ENCODE measurements at places on chromosomes 2 and 18.

- DNase-seq = no peak
Measured at GRCh38 chr2:60351321-60351720, 202.1 kb downstream of the BCL11A start.

- DNase-seq = no peak
Measured at GRCh38 chr2:138602166-138602460, 100.5 kb downstream of the SPOPL start.

DNA sequence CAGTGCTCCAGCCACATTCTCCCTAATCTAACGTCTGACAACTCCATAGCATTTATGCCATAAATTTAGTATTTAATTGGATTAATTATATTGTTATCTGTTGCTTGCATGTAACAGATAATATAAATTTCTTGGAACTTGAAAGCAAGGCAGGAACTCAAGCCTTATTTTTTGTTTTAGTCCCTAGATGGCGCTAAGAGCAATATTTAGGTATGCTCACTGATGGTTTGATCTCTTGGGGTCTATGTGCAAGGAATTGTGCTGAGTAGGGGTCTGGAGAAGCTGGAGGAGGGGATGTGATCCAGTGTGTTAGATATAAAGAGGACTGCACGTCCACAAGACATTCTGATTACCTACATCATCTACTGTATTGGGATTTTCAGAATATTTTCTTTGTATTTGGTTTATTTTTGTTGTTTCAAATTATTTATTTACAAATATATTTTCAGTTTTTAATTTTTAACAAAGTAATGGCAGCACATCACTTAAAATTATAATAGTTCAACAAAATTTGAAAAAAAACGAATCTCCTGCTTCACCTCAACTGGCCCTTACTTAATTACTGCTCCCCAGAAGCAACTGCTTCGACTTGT, 32.8 kb downstream of the KATNAL2 start:
- DNase-seq = peak; percentile 41

- DNase-seq = peak; percentile 48
Measured at GRCh38 chr2:110732422-110733413, at the start of gene ACOXL. TSS of gene ACOXL (plus strand) at chr2:110732573. CDS start at chr2:110768390, 35,817 bp downstream.

DNA sequence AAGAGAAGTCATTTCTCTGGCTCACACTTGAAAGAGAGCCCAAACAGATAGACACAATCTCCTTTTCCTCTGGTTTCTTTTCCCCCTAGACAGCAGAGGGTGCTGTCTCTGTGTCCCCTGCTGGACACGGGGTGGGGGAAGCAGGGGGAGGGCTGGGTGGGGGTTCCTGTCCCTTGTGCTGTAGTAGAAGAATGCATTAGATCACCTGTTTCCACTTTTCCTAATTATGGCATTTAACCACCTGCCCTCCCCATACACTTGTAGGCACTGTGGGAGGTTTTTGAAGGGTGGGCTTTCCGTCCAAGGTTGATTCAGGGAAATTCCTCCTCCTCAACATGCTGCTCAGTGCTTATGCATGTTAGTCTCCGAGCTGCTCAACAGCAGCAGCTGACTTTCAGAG, 206.2 kb upstream of the EPAS1 start:
- DNase-seq = no peak

DNA sequence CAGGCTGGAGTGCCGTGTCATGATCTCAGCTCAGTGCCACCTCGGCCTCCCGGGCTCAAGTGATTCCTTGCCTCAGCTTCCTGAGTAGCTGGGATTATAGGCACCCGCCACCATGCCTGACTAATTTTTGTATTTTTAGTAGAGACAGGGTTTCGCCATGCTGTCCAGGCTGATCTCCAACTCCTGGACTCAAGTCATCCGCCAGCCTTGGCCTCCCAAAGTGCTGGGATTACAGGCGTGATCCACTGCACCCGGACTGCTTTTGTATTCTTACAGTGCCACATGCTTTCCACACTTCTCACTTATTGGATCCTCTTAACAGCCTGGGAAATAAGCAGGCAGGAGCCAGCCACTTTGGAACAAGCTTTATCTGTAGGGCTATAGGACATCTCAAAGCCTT, 25.3 kb upstream of the BCL2L11 start:
- DNase-seq = no peak
